ENCODE measurements at places on chromosomes 7 and 10.

- no peak for DNase-seq
Observed at GRCh38 chr10:68261132-68261856, 29.4 kb upstream of the ATOH7 start.

DNA sequence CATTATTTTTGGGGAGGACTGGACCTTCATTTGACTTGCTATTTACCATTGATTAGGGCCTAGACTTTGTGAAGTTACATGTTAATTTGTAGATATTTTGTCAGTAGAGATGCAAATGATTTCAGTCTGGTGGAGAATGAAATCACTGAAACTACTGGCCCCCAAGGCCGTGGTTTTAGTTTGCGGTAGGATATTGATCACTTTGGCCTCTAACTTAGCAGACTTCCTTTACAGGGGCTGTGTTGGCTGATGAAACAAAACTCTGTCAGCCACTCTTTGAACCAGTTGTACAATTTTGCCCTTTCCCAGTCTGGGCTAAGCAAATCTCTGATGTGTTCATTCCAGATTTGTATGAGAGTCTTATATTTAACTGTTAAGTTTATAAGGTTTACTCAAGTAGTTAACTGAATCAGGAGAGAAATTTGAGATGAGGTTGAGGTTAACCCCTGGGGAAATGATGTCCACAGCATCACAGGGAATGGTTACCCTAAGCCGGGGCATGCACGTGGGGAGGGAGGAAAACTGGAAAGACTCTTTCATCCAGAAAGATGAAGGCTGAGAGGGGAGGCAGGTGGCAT, 105.7 kb upstream of the INSIG1 start:
- DNase-seq = no peak

- DNase-seq = no peak
Observed at GRCh38 chr10:86104156-86104555, 262.4 kb downstream of the GRID1 start.

GRCh38 chr7:20698469-20698868, 83.0 kb downstream of the ABCB5 start:
- no peak for DNase-seq

GRCh38 chr7:5001911-5002310, 42.9 kb upstream of the MMD2 start:
- no peak for DNase-seq

DNA sequence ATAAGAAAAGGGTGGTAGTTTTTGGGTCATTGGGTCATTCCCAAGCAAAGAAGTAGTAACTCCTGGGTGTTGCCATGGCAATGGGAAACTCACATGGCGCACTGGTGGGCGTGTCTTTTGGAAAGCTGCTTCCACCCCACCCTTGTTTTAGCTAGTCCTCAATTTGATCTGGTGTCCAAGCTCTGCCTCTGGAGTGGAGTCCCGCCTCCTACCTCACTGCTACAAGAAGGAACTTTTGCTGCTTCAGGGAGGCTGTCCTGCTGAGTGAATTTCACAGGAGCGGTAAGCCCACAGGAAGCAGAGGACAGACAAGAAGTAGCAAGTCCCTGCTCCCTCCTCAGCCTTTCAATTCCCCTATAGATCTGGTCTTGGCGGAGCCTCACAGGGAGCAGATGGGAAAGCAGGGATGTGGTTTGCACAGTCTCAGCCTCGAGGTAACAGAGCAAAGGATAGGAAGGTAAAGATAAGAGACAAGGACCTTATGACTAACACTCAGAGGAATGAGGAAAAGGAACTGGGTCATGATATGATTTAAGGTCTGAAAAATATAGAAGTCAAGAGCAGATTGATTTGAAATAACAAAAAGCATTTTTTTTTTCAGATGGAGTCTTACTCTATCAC, 700.3 kb downstream of the TNS3 start:
- DNase-seq = no peak

- no peak for DNase-seq
Observed at GRCh38 chr10:89426230-89426868, 12.0 kb downstream of the IFIT5 start.

- no peak for DNase-seq
Observed at GRCh38 chr7:832968-833424, 720 bp downstream of the SUN1 start.

GRCh38 chr7:76428868-76429805, 4.4 kb downstream of the ZP3 start:
- DNase-seq = no peak

DNA sequence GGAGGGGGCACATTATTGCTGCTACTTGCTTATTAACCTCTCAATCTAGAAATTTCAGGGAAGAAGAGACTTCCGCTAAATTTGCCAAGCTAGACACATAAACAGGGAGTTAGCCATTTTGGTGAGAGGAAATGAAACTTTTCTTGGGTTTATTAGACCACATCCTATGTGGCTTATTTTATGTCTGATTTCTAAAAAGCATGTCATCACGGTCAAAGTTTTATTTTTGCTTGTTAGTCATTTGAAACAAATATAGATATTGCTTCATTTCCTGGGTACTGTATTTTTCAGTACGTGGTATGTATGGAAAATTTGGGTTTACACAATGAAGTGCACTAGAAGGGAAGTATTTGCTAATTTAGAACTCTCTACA, 144.1 kb downstream of the TCF7L2 start:
- DNase-seq = no peak

GRCh38 chr7:101410743-101411507, 48.2 kb downstream of the COL26A1 start:
- peak; percentile 6 for DNase-seq
